ENCODE measurements at places on chromosomes 2 and 18.

DNA sequence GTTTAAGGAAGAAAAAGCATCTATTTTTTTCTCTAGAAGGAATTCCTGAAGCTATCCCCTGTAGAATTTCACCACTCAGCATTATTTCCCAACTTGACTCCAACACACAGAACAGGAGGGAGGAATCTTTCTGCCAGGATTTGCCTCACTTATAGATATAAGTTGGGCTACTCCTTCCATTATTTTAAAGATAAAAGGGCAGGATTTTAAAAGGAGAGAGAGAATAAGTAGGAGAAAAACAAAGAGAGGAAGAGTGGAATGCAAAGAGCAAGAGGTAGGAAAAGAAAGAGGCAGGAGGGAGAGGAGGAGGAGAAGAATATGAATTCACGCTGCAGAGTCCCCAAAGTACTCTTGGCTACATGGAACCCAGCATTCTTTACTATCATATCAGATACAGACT is 182.5 kb downstream of the TCF4 start:
- no peak for DNase-seq

DNA sequence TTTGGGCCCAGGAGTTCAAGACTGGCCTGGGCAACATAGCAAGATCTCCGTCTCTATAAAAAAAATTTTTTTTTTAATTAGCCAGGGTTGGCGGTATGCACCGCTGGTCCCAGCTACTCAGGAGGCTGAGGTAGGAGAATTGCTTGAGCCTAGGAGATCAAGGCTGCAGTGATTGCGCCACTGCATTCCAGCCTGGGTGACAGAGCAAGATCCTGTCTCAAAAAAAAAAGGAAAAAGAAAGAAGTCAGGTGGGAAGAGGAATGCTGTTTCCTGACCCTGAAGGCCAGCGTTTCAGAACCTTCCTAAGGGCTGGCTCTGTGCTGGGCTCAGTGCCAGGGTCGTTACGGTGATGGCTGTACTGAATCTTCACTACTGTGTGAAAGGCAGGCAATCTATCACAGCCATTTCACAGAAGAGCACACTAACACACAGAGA is 35.0 kb upstream of the AGAP1 start:
- no peak for DNase-seq

- DNase-seq = no peak
These were observed 125.6 kb upstream of the LGALSL start for GRCh38 chr2:64328415-64328722.

GRCh38 chr2:98806236-98806697 is 75.3 kb upstream of the MGAT4A start:
- DNase-seq = no peak

DNA sequence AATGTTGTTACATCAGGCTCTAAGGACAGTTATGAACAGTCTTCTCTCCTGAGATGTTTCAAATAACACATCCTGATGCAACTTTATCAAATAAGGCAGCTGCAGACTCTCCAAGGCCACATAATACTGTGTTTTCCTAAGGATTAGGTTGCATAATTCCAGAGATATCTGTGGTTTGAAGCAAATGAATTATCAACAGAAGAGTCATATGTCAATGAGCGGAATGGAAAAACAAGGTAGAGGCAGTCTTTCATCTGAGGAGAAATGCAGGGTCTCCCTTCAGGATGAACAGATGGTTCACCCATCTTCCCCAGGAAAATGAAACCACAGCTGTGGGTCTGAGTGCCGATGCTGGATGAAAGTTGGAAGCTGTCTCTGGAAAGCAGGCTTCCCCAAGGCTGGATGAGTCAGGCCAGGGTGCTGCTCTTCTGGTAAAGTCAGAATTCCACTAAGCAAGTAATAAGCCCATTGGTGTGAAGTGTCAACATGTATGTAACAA is 22.2 kb downstream of the LYG1 start:
- DNase-seq = no peak

- no peak for DNase-seq
These were observed 41.5 kb downstream of the RNF144A start for GRCh38 chr2:6958616-6959235.

- no peak for DNase-seq
These were observed 766.0 kb downstream of the RNF144A start for GRCh38 chr2:7683196-7683595.
